ENCODE measurements at places on chromosomes 5 and 9. TPM values are rescaled to one million over a fixed set of nuclear protein-coding genes. Genes with fewer than 3 reads are reported as not detected.

The RANBP3L gene
- not detected for polyA plus RNA-seq

GRCh38 chr9:30796764-30797163 lies 1587.7 kb upstream of the ACO1 start:
- H3K4me1 ChIP-seq: no peaks in the 10 kb centered on the region
- no peak overlapping the region for H3K4me3 ChIP-seq
- DNase-seq: no peak
- no peaks in the 10 kb centered on the region for H3K27me3 ChIP-seq
- no peak overlapping the region for H3K27ac ChIP-seq

The THBS4 gene
- 27.5 TPM for polyA plus RNA-seq

The PCDH12 gene
- 0.06 TPM for polyA plus RNA-seq

DNA sequence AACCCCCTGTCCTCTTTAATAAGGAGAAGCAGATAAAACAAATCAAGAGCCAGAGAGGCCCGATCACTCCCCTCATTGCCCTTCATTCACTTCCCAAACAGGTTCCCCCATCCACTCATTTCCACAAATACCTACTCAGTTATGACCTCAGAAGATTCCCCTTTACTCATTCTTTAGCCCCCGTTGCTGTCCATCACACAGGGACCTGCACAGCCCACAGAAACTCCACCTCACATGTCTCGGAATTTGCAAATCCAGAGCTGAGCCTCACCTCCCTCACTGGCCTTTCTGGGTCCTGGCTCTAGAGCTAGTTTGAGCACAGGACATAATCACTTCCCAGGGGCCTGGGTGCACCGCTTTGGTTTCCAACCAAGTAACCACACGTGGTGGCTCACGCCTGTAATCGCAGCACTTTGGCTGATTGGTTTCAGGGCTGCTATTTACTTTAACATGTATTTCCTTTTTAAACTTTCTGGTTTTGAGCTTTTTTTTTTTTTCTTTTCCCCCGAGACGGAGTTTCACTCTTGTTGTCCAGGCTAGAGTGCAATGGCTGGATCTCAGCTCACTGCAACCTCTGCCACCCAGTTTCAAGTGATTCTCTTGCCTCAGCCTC lies 17.8 kb downstream of the ATP6V0E1 start:
- H3K27ac ChIP-seq: no peak overlapping the region
- H3K4me3 ChIP-seq: no peak overlapping the region
- no peaks in the 10 kb centered on the region for H3K27me3 ChIP-seq
- no peak for DNase-seq
- no peaks in the 10 kb centered on the region for H3K4me1 ChIP-seq
- peaks cover 5% of the 10 kb centered on the region for H3K36me3 ChIP-seq

DNA sequence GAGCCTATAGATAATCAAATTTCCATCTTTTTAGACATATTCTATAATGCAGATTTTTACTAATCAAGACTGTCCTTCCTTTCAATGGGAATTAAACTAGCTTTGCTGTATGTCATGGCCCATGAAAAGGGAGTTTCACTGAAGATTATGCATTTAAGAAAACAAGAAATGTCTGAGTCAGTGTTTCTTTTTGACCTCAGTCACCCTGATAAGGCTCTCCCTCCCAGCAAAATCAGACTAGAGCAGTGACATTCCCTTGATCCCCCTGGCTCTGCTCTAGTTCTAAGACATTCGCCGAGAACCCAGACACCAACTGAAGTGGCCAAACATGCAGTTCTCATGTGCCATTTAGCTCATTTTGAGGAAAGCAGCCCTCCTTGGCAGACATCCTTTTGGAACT lies 442.0 kb downstream of the ACTL7B start:
- H3K4me1 ChIP-seq: no peaks in the 10 kb centered on the region
- no peak overlapping the region for H3K4me3 ChIP-seq
- no peaks in the 10 kb centered on the region for H3K27me3 ChIP-seq
- no peak for DNase-seq
- H3K27ac ChIP-seq: no peak overlapping the region
- H3K36me3 ChIP-seq: no peaks in the 10 kb centered on the region

The CER1 gene
- 0.28 TPM for polyA plus RNA-seq

Measured in H1 (cell line).